ENCODE measurements at places on chromosomes 6 and 20.
A peak's percentile ranks its signal among the peaks of the same experiment; 100 is the strongest.

GRCh38 chr20:20340443-20340842, 27.5 kb upstream of the INSM1 start:
- DNase-seq: no peak

- no peak for DNase-seq
Observed at GRCh38 chr20:41783423-41784208, 165.4 kb upstream of the CHD6 start.

DNA sequence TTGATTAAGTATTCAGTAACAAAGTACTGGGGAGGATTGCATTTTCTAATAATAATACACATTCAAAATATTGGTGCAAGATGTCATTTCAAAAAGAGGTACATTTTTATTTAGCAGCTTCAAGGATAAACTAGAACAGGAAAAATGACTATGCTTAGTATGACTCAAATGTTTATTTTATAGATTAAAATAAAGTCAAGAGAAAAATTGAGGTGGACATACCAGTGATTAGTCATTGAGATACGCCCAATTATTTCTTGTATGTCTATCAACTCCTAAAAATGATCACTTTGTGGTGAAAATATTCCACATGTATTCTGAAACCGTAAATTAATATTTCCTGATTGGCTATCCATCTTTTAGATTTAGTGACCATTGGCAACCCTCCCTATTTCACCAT, 96.7 kb downstream of the PHF3 start:
- no peak for DNase-seq

GRCh38 chr6:74069089-74069581, 373.1 kb downstream of the CD109 start:
- DNase-seq: no peak

DNA sequence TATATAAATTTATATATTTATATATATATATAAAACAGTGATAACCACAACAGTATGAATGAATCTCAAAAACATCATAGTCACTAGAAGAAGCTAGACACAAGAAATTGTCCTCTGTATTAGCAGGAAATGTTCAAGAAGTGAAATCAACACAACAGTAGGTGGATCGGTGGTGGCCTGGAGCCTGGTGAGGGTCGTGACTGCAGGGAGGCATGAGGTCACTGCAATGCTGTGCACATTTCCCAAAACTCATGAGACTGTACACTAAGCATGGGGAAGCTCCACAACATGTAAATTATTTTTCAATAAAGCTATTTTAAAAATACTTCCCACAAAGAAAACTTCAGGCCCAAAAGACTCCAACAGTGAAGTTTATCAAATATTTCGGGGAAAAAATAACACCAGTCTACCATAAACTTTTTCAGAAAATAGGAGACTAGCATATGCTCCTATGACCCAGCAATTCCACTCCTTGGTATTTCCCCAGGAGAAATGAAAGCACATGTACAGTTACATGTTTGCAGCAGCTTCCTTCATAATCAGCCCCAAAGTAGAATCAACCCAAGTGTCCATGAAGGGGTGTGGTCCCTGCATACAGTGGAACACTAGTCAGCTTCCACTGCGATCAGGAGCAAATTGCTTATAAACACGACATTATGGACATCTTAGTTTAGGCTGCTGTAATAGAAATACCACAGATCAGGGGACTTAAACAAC, 144.2 kb downstream of the TBXT start:
- DNase-seq: no peak

DNA sequence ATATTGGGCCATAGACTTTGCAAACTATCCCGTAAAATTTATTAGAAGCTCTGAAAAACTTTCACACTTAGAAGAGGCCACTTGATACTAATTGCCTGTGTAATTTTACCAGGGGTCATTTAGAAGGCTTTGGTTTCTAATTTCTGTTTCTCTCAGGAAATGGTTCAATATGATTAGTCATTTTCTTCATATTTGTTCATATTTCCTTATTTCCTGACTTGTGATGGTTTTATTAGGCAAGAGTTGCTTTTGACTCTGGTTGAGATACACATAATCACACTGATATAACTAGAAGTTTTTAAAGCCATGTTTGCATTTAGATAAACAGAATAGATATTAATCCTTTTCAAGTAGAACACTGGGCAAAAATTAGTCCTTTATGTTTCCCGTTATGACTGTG, 11.8 kb upstream of the HBS1L start:
- DNase-seq: peak; percentile 52

GRCh38 chr6:39330057-39330456, 7.6 kb upstream of the KCNK16 start:
- DNase-seq: peak; percentile 40

DNA sequence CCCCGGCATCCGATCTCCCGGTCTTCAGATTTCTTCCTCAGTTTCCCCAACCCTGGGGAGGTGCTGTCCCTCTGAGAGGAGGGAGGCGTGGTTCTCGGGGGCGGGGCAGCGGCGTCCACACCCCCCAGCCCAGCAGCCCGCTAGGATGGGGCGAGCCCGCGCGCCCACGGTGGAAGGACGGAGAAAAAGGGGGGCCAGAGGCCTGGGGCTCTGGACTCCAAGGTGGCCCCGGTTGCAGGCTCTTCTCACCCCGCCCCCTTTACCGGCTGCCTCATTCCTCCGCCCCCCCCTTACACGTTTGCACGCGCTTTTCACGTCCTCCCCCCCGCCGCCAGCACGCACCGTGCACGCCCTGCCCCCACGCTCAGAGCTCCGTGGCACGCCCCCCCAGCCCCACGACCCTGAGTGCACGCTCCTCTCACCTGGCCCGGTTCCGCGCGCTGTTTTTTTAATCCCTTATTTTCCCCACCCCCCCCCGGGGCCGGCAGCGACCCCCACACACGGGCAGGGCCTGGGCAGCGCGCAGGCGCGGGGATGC, 402 bp downstream of the ZBTB12 start:
- DNase-seq: peak; percentile 40

- DNase-seq: peak; percentile 81
Observed at GRCh38 chr6:153966001-153966400, 73.0 kb upstream of the OPRM1 start.

GRCh38 chr6:38234934-38235682, 404.6 kb downstream of the BTBD9 start:
- no peak for DNase-seq

GRCh38 chr6:160333841-160334240, 14.3 kb upstream of the SLC22A3 start:
- DNase-seq: no peak

- DNase-seq: no peak
Observed at GRCh38 chr20:46420878-46421277, 14.5 kb upstream of the ELMO2 start.

DNA sequence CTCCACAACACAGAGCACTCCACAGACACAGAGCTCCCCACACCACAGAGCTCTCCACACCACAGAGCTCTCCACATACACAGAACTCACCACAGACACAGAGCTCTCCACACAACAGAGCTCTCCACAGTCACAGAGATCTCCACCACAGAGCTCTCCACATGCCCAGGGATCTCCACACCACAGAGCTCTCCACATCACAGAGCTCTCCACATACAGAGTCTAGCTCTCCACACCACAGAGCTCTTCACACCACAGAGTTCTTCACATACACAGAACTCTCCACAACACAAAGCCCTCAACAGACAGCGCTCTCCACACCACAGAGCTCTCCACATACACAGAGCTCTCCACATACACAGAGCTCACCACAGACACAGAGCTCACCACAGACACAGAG, 55.3 kb downstream of the ERMARD start:
- DNase-seq: peak; percentile 38

DNA sequence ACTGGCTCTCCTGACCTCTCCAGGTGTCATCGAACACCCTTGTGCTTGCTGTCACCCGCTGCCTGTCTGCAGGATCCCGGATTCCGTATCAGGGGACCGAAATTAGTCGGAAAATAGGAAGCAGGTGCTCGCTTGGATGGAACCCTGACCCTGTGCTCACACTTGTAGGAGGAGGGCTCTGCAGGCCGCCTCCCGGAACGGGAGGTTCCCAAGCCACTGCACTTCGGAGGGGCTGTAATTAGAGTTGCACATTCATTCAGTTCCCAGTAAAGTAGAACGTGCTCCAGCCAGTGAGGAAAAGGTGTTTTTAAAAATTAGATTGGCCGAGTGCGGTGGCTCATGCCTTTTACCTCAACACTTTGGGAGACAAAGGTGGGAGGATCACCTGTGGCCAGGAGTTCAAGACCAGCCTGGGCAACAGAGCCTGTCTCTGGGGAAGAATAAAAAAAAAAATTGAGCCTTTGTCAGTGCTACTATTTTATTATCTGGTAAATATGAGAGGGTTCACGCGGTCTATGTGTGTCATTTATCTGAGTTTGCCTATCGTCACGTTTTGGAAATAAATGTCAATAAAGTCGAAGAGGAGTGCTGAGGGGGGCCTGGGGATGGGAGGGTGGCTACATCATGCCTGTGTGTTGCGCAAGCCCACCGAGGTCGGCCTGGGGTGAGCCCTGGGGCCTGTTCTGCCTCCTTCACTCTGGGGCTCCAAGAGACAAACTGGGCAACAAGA, 1.5 kb upstream of the GMEB2 start:
- peak; percentile 68 for DNase-seq
